ENCODE measurements at places on chromosomes 5 and 9.

- no peak for DNase-seq
Measured at GRCh38 chr5:82295959-82296531, 17.9 kb upstream of the RPS23 start.

GRCh38 chr9:98605116-98605515 lies 103.6 kb downstream of the GABBR2 start:
- DNase-seq: no peak

DNA sequence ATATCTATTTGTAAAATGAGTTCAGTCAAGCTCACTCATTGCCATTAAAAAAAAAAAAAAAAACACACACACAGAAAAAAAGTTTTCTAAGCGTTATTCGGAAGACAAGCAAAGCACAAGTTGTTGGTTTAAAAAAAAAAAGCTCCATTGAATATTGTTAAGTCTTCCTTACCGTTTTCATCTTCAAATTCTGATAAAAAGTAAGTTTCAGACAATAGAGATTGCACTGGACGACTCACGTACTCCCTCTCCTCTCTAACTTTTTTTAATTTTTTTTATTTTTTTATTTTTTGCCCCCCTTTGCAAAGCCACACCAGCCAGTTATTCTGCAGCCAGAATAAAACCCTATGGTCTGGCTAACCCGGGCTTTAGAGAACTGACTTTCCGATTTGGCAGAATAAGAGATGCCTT lies 544 bp downstream of the ADAMTS6 start:
- no peak for DNase-seq

GRCh38 chr5:758698-759053 lies 25.9 kb downstream of the ZDHHC11B start:
- DNase-seq: no peak

GRCh38 chr9:8643464-8643863 lies 843.9 kb upstream of the DMAC1 start:
- no peak for DNase-seq

DNA sequence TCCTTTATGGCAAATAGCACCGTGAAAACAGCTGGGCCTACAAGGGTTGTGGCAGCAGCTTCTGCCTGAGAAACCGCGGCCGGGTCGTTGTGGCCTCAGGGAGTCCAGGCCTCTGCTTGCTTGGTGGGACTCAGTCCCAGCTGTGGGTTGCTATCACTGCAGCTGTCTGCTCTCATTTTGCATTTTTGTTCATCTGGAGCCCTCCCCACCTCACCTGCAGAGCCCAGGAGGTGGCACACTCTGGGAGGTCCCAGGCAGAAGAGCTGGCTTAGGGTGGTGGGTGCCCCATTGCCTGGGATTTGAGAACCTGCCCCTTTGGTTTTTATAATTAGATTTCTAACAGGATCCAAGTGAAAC lies 138.4 kb downstream of the GADD45G start:
- no peak for DNase-seq

DNA sequence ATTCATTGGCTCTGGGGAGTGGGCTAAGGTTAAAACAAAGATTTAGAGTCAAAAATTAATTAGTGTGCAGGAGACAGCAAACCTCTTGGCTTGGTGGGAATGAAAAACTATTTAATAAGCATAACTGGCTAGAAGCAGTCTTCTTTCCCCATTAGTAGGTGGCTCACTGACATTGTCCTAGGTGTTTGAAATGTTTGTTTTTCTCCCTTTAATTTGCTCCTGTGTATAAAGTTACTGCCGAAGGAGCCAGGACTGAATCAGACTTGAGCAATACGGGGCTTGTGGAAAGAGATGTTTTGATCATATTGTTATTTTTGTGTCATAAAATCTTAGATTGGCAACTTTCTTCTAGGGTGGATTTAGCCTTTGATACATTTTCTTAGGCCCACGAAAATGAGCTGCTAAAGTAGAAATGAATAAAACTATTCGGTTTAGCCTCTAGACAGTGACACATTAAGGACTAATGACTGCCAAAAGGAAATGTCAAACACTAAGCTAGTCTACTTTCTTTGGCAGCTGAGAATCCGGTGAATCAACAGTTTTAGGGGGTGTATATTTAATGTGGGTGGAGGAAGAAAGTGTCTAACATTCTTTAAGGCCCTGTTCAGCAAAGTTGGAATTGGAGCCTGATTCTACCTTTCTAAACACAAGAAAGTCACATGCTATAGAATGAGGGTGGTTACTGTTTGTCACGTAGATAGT lies 30.2 kb downstream of the LRRTM2 start:
- no peak for DNase-seq

DNA sequence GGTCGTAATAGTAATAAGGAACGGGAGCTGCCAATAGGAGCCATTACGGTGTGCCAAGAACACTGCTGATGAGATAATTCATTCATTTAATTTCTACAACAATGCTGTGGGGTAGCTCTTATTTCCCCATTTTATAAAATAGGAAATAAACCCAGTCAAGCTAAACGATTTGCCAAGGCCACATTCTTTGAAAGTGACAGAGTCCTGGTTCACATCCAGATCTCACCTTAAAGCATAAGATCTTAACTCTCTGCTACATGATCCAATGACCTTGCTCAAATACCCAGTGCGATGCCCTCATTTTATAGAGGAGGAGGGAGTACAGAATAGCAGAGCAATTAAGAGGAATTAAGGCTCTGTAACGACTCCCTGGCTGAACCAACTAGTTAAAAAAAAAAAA lies 5.0 kb downstream of the PDE6A start:
- no peak for DNase-seq

DNA sequence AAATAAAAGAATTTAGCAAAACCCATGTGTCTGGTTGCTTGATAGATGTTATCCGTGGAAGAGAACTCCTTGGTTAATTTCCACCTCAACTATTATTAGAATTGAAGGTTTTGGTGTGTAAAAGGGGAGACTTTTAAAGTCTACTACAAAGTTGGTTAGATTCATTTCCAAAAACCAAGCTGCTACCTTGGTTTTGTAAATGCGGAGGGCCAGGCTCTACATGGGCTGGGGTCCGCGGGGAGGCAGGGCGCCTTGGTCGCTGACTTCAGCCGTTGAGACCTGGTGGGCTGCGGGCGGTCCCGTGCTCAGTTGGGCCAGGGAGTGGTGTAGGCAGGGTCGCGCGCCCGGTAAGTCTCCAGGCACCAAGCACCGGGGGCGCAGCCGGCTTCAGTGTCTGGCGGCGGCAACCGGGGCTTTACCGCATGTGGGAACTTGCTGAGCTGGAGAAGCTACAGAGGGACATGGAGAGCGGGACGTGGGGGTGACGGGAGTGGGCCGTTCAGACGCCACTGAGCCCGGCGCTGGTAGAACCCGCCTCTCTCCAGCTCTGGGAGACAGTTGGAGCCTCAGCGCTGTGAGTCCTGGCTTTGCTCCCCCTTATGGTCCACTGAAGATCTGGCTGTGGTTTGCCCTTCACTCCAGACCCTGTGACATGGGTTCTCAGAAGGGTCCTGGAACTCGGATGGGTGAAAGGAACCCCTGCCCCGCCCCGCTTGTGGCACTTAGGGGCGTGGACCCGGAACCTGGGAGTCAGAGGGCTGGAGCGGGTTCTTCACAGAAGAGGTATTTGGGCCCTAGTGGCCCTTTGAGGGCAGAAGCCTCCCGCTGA lies 11.8 kb downstream of the NR2F1 start:
- DNase-seq: no peak

DNA sequence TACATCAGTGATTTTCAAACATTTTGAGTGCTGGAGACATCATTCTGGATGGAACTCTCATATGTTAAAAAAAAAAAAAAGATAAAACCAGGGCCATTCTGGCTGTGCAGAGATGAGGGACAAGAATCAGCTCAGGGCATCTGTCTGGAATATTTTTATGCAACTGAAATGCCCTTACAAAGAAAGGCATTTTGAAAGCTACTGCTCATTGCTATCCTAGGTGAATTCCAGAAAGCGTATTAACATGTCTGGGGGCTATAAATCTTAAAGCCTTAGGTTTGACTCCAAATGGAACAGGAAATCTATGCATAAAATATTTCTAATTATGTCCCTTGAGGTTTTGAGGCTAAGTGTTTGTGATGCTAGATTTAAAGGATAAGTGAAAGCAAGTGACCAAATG lies 14.9 kb upstream of the PCSK1 start:
- no peak for DNase-seq

GRCh38 chr5:149837680-149838269 lies 106.8 kb downstream of the PDE6A start:
- DNase-seq: peak; percentile 54

- no peak for DNase-seq
Measured at GRCh38 chr9:84000186-84000585, 19.6 kb downstream of the RMI1 start.

DNA sequence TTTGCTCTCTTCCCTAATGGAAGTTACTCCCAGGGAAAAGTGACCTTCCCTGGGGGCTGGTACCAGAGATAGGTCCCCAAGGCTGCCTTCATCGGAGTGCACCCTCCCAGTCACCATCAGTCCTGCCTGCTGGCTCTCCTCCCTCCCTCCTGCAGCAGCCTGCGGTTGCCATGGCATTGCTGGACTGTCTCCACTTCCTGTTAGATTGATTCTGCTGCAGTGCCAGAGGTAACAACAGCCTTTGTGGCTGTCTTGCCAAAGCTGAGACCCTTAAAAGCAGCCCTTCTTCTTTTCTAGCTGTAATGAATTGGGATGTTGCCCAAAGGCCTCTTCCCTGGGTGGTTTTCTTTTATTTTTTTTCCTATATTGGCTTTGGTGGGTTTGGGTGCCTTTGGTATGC lies 78.1 kb upstream of the PRLR start:
- DNase-seq: no peak

DNA sequence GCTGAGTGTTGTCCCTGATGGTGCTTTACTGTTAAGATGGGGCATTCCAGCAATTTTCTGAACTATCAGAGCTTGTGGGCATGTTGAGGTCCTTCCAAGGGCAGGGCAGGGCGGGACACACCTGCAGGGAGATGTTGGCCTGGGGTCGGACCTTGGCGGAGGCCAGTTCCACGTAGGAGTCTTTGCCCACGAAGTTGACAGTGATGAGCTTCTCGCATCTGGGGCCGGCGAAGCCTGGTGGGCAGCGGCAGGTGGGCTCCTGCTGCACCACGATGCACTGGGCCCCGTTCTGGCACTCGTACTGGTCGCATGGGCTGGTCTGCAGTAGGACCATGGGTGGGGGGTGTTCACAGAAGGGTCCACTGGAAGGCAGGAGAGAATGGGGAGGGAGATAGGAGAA lies 106.4 kb upstream of the PANK3 start:
- DNase-seq: no peak

DNA sequence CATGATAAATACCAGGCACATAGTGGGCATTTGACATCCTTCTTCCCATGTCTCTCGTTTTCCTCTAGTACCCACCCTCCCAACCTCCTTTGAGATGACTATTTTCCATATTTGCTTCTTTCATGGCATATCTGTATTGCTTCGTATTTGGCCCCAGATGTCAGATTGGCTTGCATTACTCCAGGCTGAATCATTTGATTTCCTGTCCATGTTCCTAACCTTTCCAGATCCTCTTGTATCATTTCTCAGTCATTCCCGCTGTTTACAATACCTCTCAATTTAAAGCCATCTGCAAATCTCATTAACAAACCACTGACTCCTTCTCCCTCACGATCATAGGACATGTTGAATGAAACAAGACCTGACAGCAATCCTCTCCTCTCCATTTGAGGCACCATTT lies 19.9 kb downstream of the MTX3 start:
- no peak for DNase-seq

- DNase-seq: no peak
Measured at GRCh38 chr5:110159202-110159601, 469.5 kb downstream of the MAN2A1 start.

GRCh38 chr5:10315201-10315600 lies 7.5 kb upstream of the CMBL start:
- no peak for DNase-seq

DNA sequence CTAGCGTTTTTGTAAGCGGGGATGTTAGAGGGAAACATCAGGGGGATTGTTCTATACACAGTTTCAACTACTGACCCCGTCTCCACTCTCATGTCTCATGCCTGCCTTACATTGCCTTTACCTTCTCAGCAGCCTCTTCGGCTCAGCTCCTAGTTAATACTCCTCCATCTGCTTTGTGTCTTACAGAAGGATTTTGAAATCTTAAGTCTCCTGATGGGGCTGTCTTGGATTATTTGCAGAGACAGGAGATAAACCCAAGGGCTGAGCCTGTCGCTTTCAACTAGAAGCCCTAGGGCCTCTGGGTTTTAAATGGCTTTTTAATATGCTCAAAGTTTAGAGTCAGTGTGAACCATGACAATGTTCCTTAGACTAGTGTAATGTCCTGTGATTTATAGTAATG lies 161.5 kb downstream of the CARTPT start:
- DNase-seq: no peak

DNA sequence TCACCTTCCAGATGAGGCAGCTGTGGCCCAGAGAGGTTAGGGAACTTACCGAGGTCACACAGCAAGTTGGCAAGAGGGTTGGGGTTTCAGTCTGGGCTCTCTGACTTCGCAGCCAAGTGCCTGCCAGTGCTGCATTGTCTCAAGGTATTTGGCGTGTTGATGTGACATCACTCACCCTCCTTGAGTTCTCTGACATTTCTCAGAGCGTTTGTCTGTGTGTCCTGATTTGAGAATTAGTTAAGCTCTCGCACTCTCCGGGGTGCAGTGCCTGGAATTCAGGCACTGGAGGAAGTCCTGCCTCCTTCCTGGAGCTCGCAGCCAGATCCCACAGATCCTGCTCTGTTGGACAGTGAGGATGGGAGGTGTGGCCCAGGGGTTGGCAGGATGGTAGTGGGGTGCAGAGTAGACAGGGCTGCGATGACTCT lies 25.7 kb downstream of the WWC1 start:
- no peak for DNase-seq

DNA sequence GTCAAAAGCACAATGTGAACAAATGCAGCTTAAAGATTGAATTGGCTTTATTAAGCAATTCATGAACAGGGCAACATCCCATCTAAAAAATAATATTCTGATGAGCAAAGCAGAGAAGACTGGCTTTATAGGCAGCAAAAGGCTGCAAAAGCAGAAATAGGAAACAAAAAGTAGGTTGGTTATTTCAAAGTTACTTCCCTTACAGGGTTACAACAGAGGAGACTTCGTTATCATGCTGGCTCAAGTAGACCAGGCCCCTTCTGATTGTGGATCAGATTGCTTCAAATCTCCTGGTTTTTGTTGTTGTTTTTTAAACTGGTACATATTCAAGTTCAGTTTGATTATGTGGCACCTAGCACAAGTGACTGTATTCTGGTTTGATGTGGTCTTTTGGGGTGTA lies 73.1 kb downstream of the MAN2A1 start:
- no peak for DNase-seq

- no peak for DNase-seq
Measured at GRCh38 chr5:176639981-176640380, 7.3 kb upstream of the TSPAN17 start.

DNA sequence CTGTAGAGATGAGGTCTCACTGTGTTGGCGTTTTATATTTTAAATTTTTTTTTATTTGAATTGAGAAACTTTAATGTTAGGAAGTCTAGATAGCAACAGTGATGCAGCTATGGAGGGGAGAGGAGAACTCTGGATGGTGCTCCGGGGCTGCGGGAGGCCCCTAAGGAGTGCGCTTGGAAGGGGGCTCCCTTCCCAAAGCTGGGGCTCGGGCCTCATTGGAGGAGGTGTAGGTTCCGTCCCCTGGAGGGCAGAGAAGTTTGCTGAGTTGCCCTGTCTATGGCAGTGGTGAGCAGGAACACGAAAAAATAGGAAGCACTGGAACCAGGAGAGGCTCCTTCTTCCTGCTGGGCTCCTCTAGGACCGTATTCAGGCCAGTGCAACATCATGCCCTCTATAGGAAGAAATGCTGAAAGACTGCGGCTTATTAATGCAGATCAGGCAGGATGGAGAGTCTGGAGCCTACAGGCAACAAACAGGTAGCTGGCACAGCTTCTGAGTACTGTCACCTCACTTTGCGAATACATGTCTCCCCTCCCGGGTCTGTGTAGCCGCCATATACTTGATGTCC lies 16.1 kb downstream of the AHRR start:
- no peak for DNase-seq

Measured in large intestine (tissue), 12 donors.